ENCODE measurements at places on chromosomes 1 and 21. TPM values are rescaled to one million over a fixed set of nuclear protein-coding genes. Genes with fewer than 3 reads are reported as not detected.

Gene GPR25
- not detected for total RNA-seq

Gene FBXO2
- total RNA-seq = 8.4 TPM

Gene EXTL1
- not detected for total RNA-seq

Gene LAMTOR2
- total RNA-seq = 162 TPM

Gene FAM177B
- not detected for total RNA-seq

Gene DYNLT5
- total RNA-seq = not detected

Gene TRNP1
- total RNA-seq = 182 TPM

Gene FAM72B
- 5.6 TPM for total RNA-seq

Gene PRR9
- not detected for total RNA-seq

All from A549 treated with GW870086 at 1 μM for 4 hours (cell line).